Glutamatergic neuron (in vitro differentiated cells): ENCODE measurements at places on chromosomes 3 and 15. TPM values are rescaled to one million over a fixed set of nuclear protein-coding genes. Genes with fewer than 3 reads are reported as not detected.

DNA sequence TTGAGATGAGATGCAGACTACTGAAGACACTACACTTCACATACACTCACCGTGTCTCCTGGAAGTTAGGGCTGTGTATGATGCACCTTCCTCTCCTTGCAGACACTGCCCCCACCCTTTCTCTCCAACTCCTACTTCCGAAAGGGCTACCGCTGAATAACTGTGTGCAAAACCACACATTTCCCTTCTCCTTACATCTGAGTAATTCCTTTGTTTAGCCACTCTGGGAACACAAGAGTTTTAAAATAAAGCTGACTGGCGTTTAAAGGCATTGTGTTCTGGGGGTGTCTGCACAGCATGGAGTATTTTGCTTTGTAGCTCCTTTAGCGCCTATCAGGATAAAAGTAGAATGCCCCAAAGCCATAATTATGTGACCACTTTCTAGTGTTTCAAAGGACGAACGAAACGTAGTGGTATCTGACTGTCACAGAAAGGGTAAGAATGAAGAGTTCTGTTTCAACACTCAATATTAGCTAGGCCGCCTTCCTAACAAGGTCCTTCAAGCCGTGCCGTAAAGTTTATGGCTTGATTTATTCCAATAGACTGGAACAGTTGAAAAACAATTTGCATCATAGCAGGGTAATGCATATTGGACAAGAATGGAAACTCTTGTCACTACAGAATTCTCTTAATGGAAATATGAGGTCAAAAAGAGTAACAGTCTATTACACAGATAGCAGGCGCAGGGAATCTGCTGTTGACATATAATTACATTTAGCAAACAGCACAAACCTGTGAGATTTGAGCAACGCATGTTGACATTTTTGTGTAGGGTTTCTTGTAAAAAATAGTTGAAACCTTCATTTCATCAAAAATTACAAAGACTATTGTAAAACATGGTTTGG lies 619.9 kb downstream of the FOXP1 start:
- DNase-seq, result no peak
- H3K27me3 ChIP-seq, result no peaks in the 10 kb centered on the region
- H3K4me3 ChIP-seq, result no peak overlapping the region
- H3K36me3 ChIP-seq, result no peaks in the 10 kb centered on the region
- H3K27ac ChIP-seq, result no peak overlapping the region

GRCh38 chr15:66014635-66015182 lies 145.4 kb downstream of the RAB11A start:
- no peak overlapping the region for H3K27ac ChIP-seq
- no peaks in the 10 kb centered on the region for H3K4me1 ChIP-seq
- no peak overlapping the region for H3K4me3 ChIP-seq
- peaks cover 4% of the 10 kb centered on the region for H3K27me3 ChIP-seq
- no peak for DNase-seq

DNA sequence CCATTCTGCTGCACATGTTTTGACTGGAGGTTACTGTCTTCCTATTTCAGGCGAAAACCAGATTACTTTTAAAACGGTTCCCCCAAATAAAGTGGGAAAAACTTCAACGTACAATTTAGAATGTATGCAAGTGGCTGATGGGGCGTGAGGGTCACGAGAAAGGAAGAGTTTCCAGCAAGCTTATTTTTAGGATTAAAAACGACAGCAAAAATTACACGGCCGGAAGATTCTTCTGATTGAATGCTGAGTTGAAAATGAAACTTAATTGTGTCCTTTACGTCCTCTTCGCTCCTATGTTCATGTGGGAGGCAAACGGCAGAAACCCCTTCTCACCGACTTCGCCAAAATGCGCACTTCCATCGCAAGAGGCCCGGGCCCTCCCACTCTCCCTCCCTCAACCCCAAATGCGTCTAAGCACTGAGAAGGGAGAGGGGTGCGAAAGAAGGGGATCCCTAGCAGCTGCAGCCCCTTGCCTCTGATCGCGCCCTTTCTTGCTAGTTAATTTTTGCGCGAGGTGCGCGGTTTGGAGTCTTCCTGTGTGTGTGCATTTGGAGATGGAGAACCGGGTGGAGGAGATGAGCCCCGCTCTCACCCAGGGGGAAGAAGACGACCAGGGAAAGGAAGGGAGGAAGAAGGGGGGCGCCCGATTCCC lies 656 bp downstream of the CD47 start:
- no peak for DNase-seq
- no peak overlapping the region for H3K4me3 ChIP-seq
- peaks cover 3% of the 10 kb centered on the region for H3K36me3 ChIP-seq

DNA sequence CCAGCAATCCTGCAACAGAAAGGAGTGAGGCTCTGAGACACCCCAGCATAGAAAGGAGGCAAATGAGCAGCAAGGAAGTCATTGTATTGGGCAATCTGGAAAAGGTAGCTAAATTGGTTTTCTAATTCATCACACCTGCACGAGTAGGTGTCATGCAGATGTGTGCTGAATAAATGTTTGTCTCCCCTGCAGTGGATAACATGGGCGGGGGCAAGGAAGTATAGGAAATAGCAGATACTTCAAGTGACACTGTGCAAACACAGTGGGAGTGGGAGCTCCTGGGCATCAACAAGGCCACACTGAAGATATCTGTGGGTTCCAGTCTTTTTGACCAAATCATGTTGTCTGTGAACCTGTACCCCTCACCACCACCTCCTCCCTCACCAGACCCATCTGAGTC lies 14.4 kb upstream of the HTR3E start:
- no peak overlapping the region for H3K4me3 ChIP-seq
- no peaks in the 10 kb centered on the region for H3K4me1 ChIP-seq
- DNase-seq, result no peak
- H3K27me3 ChIP-seq, result no peaks in the 10 kb centered on the region

- no peak for DNase-seq
- peaks cover 10% of the 10 kb centered on the region for H3K27me3 ChIP-seq
- H3K4me1 ChIP-seq, result peaks cover 17% of the 10 kb centered on the region
- no peaks in the 10 kb centered on the region for H3K36me3 ChIP-seq
Measured at GRCh38 chr3:184592371-184593219, 31.0 kb downstream of the EPHB3 start.

- DNase-seq, result no peak
- peaks cover 27% of the 10 kb centered on the region for H3K36me3 ChIP-seq
- no peaks in the 10 kb centered on the region for H3K27me3 ChIP-seq
- H3K4me3 ChIP-seq, result no peak overlapping the region
- no peaks in the 10 kb centered on the region for H3K4me1 ChIP-seq
- no peak overlapping the region for H3K27ac ChIP-seq
Measured at GRCh38 chr3:177899275-177900067, 636.8 kb upstream of the KCNMB2 start.

The GP5 gene
- 0.15 TPM for total RNA-seq
